ENCODE measurements at places on chromosomes 3 and 15.

DNA sequence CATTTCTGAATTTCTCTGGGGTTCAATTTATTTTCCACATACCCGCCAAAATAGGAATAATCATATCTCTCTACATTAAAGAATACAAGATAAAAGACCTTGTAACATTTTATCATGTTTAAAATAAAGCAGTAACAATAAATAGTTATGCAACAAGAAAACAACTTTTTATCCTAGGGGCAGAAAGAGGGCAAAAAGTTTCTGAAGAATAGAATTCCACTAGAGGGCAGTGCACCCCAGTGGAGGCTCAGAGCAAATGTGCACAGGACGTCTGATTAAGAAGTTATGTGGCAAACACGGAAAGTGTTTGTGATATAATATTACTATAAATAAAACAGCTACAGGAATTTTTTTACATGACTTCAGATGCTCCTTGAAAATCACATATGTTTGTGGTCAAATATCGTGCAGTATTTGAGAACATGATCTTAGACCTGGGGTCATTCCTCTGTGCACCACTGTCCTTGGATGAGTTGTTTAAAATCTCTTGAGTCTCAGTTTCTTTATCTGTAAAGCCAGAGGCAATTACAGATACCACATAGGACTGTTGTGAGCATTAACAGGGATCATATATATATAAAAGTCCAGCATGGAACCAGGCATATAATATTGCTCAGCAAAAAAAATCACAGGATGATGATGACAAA, 13.2 kb upstream of the PIK3R4 start:
- peak; percentile 32 for DNase-seq

DNA sequence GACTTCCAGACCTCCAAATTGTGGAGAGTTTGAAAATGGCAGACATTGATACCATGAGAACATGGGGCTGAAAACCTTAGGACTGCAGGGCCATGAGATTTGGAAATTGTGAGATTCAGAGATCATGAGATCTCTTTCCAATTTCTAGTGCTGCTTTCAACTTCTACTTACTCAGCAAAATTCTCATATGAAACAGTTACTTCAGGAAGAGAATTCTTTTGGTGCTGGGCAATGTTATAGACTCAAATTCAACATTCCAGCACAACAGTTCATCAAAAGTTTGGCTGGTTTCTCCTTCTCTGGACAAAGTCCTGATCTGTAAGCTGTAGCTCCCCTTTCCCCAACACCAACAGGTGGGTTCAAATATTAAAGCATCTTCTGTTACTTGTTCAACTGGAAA, 506.9 kb upstream of the NECTIN3 start:
- DNase-seq: no peak

- DNase-seq: no peak
Observed at GRCh38 chr15:80179935-80180334, 27.1 kb downstream of the FAH start.

- DNase-seq: no peak
Observed at GRCh38 chr3:74752290-74752689, 137.8 kb upstream of the CNTN3 start.

GRCh38 chr3:9202546-9202945, 46.9 kb downstream of the SRGAP3 start:
- no peak for DNase-seq

- DNase-seq: no peak
Observed at GRCh38 chr3:21484828-21485144, 266.2 kb downstream of the ZNF385D start.

DNA sequence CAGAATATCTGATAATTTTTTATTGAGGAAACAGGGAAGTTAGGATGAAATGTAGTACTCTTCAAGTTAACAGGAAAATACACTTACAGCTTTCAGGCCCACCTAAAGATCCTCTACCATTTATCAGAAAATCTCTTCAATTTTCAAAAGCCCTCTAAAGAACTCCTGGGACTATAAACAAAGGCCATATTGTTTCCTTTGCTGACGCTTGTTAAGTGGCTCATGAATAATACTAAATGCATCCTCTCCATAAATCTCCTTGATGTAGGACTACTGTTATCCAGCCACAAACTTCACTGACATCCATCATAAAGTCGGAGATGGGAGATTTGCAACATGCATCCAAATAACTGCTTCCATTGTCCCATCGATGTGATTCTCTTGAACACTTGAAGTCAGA, 326.5 kb downstream of the ZIC1 start:
- no peak for DNase-seq

- no peak for DNase-seq
Observed at GRCh38 chr3:151839313-151839631, 25.4 kb downstream of the AADAC start.

- no peak for DNase-seq
Observed at GRCh38 chr3:69092030-69092516, 7.3 kb downstream of the ARL6IP5 start.

DNA sequence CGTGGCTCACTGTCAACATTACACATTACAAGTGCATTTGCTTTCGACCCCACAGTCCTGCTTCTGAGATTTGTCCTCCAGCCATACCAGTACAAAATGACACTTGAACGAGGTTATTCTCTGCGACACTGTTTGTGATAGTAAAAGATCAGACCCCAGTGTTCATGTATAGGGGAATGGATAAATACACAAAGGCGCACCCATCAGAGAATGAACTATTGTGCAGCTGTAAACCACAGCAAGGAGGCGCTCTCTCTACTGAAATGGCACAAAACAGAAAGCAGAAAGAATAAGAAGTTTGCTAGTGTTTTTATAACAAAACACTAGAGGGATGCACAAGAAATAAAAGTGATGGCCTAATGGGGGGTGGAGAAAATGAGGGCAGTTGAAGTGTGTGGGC, 4.9 kb upstream of the CHSY1 start:
- DNase-seq: no peak

DNA sequence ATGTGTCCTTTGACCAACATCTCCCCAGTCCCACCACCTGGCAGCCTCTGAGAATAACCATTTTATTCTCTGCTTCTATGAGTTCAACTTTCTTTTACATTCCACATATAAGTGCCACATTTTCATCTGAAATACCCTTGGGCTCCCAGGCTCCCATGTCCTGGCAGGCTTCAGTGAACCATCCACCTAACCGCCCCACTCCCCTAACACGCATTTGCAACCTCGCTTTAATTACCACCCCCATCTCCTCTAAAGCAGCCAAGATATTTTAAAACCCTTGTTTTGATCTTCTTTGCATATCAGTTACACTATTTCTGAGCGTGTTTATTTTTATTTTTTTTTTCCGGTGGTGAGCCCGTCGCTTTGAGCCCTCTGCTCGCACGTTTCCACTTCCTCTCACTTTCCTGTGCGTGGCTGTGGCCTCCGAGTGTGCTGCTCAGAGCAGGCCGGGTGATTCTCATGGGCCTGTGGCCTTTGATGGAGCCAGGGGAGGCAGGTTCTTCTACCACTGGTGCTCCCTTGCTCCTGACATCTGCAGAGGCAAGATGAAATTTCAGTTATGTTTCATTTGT, 195.4 kb upstream of the LPP start:
- no peak for DNase-seq

DNA sequence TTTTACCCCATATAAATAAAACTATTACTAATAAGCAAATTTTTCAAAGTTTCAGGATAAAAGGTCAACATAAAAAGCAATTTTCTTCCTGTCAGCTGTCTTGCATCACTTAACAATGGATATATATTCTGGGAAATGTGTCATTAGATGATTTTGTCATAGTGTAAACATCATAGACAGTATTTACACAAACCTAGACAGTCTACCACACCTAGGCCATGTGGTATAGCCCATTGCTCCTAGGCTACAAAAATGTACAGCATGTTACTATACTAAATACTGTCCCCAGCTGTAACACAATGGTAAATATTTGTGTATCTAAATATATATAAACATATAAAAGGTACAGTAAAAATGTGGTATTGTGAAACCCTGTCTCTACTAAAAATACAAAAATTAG, 156.7 kb downstream of the ANO10 start:
- DNase-seq: no peak

DNA sequence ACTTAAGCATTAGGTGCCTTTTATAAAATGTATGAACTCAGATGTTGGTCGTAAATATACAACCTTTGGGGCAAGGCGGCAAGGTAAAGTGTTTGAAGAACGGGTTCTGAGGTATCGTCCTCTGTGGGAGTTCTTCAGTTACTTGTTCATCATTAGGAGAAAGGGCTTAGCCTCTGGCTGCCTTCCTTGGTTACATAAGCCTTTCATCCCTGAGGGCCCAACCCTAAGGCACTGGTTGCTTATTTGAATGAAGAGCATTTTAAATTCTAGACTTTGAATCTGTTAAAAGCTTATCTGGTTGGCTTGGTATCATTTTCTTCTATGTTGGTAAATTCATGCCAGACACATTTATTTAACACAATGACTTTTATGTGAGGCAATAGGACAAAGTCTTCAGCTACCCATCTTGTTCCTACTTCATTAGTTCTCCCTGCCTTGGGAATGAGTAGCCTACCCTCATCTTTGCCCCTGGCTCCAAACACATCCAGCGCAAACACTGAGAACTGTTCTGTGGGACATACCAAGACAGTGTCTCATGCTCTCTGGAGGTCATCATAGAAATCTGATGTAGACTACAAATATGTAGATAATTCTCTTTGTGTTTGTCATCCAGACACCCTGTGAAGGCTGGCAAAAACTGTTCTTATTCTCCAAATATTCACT, 12.4 kb upstream of the CCDC80 start:
- DNase-seq: no peak

DNA sequence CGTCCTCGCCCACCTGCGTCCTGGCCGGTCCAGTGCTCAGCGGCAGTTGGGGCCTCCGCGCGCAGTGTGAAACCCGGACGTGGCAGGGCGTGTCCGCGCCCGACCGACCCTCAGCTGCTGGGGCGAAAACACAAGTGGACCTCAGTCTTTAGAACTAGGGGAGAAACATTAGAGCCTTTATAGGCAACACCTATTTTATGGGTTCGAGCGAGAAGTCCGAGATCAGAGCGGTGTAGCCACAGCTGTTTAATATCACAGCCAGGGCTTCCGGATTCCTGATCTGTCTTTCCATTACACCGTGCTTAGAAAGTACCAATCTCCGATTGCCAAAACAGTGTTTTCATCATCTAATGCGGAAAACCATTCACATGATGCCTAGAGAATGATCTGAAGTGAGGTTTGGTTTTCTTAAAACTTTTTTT, 506 bp downstream of the RAD51 start:
- no peak for DNase-seq

- no peak for DNase-seq
Observed at GRCh38 chr3:76242886-76243753, 457.8 kb upstream of the ZNF717 start.

DNA sequence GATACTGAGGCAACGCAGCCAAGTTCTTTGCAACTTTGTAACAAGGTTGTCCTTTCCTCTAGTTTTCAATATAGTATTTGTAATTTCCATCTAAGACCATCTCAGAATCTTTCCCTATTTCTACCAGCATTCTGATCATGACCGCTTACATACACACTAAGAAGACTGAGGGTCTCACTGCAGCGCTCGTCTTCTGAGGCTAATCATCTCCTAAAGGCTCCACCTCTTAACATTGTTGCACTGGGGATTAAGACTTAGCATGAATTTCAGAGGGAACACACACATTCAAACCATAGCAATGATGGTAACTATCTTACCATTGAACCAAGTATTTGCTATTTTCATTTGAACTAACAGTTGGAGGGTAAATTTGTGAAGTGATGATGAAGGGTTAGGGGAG, 463.3 kb upstream of the CCDC54 start:
- no peak for DNase-seq

GRCh38 chr3:48655606-48656005, 7.1 kb downstream of the CELSR3 start:
- no peak for DNase-seq

- DNase-seq: no peak
Observed at GRCh38 chr3:151550025-151550618, 89.3 kb upstream of the IGSF10 start.

DNA sequence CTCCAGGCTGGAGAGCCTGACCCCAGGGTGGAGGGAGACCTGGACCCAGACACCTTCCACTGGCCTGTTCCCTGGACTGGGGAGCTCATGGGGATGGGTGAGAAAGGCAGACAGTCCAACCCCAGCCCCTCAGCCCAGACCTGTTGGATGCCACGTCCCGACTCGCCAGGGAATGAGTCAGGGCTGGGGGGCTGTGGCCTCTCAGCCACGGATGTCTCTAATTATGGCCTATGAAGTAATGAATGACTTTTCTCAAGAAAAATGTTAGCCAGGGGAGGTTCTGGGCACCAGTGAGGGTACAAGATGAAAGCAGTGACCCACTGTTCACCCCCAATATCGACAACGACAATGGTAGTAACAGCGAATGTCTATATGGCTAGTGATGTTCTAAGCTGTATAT, 107.0 kb upstream of the RPL32 start:
- DNase-seq: no peak

DNA sequence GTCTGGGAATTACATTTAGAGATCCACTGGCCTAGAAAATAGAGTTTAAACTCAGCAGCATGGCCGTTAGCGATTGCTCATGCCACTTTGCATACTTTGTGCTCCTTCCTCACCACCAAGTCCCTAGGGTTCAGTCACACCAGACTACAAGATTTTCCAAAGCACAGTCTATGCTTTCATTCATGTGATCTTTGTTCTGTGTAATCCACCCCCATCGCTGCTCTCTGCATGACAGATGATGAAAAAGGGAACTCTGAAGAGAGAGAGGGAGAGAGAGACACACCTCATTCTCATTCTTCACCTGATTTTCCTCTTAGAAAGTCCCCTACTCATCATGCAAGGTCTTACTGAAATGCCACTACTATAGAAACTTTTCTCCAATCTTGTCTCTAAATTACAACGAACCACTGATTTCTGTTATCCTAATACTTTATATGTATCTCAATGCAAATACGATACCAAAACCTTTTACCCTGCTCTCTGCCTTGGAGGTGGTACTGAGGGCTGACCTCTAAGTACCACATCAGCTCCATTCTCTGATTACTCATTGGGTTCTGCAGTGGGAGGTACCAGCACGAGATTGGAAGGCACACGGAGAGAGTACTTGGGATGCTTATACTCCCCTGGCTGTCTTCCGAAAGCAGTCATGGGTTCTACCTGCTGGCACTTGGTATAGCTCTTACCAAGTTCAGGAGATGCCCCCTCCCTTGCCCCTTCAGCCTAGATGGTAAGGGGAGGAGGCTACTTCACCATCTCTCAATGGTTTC, 1.1 kb upstream of the PARP15 start:
- no peak for DNase-seq

DNA sequence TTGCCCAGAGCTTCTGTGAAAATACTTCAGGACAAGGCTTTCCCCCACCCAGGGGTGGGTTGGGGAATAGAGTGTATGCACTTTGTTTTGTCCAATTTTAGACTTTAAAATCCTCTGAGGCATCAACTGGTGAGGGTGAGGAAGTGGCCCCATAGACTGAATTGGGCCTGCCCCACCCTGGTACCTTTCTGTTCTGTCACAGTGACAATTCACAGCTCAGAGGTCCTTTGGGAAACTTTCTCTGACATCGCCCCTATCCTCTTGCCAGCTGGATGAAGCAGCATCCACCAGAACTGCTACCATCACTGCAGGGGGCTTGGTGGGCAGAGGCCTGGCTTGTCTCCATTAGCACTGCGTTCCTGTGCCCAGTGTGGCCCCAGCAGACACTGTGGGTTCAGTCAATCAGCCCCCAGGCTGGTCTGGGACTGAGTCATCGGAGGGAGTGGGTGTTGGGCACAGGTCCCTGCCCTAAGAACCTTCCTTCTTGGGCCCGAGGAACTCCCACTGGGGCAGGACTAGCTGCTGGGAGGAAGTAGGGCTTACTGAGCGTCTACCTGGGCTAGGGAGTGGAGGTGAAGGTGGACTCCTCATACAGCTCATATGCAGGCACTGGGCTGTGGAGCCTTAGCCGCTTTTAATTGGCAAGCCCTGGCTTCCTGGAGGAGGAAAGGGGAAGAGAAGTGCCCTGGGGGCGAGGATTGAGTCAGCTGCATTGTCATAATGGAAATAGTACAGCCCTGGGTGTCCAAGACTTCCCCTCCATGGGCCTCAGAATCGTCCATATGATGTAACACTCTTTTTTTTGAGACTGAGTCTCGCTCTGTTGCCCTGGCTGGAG, 1.5 kb upstream of the PPM1M start:
- DNase-seq: peak; percentile 61
